SW480 (cell line): ENCODE measurements at places on chromosomes 7 and 10.
A peak's percentile ranks its signal among the peaks of the same experiment; 100 is the strongest.

- DNase-seq, result no peak
Measured at GRCh38 chr7:44666566-44666965, 60.1 kb downstream of the OGDH start.

GRCh38 chr10:110137142-110137545 lies 70.3 kb upstream of the MXI1 start:
- DNase-seq, result peak; percentile 80

DNA sequence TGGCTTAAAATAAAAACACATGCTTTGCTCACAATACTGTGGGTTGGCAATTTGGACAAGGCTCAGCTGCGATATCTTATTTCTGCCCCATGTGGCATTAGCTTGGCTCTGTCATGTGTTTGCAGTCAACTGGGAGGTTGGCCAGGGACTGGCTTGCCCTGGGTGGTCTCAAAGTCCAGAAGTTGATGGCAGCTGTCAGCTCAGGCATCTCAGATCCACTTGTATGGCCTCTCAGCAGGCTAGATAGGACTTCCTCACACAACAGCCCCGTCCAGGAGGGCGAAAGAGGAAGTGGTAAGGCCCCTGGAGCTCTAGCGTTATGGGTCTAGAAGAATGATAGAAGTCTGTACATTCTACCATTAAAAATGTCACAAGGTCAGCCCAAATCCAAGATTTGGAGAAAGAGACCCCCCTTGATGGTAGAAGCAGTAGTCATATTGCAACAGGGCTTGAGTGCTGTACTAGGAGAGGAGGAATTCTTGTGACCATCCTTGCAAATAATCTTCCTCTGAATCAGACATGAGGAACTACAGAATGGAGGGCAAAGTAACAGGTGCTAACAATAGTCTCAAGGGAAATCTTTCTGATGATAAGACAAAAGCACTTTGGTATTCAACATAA lies 166.2 kb downstream of the FAM107B start:
- DNase-seq, result no peak

- DNase-seq, result peak; percentile 33
Measured at GRCh38 chr10:128263891-128264688, 137.9 kb upstream of the MKI67 start.

GRCh38 chr7:44771358-44771757 lies 22.7 kb downstream of the ZMIZ2 start:
- DNase-seq, result no peak

DNA sequence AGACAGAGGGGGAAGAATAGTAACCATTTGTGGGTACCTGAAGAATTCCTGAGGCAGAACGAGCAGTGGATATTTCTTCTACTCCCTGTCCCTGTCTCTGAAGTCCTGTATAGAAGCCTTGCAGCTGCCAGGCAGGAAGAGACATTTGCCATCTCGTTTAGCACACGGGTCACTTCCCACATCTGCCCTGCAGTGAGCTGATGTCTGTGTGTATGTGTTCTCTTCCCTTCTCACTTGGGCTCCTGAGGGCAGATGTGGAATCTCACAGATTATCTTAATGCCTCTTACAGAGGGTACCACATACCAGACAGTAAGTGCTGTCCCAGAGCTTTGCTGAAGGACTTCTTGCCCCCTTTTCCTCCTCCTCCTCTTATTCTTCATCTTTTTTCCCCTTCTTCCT lies 14.1 kb upstream of the TRPV6 start:
- DNase-seq, result no peak

GRCh38 chr7:70487428-70487827 lies 644.5 kb upstream of the GALNT17 start:
- no peak for DNase-seq

GRCh38 chr7:35411331-35411730 lies 157.4 kb upstream of the TBX20 start:
- DNase-seq, result no peak

DNA sequence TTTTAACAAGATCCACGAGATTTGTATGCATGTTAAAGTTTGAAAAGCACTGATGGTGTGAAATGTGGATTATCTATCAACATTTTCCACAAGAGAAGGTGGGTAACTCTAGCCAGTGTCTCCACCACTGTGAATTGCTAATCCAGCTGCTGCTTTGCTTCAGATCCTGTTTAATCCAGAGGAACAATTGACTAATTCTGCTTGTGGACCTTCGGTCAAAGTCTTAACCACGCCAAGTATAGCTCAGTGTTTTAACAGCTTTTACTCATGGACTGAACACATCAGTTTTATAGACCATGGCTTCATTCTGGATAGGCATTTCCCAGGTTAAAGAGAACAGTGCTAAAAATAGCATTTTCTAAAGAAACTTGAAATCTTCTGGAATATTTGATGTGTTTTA lies 23.5 kb downstream of the ADK start:
- DNase-seq, result no peak

- DNase-seq, result no peak
Measured at GRCh38 chr10:115659616-115660015, 566.5 kb downstream of the ATRNL1 start.

- DNase-seq, result no peak
Measured at GRCh38 chr7:72161534-72161933, 250.6 kb downstream of the CALN1 start.

GRCh38 chr10:93911866-93912265 lies 18.1 kb downstream of the SLC35G1 start:
- no peak for DNase-seq

GRCh38 chr10:130772056-130772455 lies 539.5 kb downstream of the TCERG1L start:
- no peak for DNase-seq

GRCh38 chr10:20065814-20066213 lies 249.6 kb downstream of the PLXDC2 start:
- DNase-seq, result no peak

DNA sequence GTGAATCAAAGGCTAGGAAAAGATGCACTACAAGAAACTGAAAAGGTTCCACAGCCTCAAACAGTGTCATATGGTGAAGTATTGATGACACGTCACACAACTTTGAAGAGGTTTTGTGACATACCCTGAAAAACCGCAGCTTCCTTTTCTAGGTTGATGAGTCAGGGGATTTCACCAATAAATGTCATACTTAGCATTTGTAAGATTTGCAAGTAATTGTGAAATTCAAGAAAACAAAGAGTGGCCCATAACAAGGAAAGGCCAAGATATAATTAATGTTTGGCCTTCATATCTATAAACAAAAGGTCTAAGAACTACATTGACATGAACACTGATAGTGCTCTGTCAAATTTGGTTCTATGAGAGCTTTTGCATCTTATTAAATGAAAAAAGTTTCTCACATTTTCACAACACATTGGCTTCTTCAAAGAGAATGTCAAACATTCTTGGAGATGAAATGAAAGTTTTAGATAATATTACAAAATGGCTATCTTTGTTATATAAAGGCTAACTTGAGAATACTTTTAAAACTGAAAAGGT lies 62.0 kb upstream of the NAMPT start:
- DNase-seq, result peak; percentile 96

GRCh38 chr10:8262317-8262716 lies 207.8 kb downstream of the GATA3 start:
- DNase-seq, result no peak

GRCh38 chr10:127982601-127983000 lies 75.7 kb downstream of the PTPRE start:
- DNase-seq, result no peak

DNA sequence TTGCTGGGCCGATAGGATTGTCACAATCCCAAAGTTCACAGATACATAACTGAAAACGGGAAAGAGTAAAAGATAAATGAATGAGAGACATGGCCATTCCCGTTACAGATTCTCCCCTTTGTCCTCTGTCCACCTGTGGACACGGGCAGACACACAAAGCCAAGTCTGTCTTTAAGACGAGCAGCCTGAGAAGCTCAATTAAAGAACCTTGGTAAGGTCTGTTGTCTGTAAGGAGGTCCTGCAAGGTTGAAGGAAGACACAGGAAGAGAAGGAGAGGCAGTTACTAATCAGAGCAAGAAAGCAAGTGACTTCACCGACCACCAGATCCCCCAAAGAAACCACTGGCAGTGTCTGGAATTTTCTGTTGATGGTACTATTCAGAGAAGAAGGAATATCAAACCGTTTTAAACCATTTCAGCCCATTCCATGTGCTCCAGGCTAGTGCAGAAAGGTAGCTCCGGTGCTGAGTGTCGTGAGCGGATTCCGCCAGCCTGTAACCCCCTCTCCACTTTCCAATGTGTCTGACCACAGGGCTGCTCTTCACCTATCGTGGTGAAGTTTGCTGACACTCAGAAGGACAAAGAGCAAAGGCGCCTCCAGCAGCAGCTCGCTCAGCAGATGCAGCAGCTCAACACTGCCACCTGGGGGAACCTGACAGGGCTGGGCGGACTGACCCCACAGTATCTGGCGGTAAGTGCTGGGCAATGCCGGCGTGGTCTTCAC lies 252.6 kb downstream of the CELF2 start:
- peak; percentile 66 for DNase-seq
